Progenitor cell of endocrine pancreas (in vitro differentiated cells): ENCODE measurements at places on chromosomes 5 and 9. TPM values are rescaled to one million over a fixed set of nuclear protein-coding genes. Genes with fewer than 3 reads are reported as not detected.

GRCh38 chr9:70581955-70582350, 167.5 kb upstream of the KLF9 start:
- DNase-seq = no peak

- DNase-seq = peak; percentile 68
Observed at GRCh38 chr9:128098297-128099230, 29.0 kb downstream of the PTGES2 start.

- DNase-seq = no peak
Observed at GRCh38 chr9:111298111-111298510, 31.9 kb downstream of the OR2K2 start.

GRCh38 chr9:14424289-14424688, 110.3 kb upstream of the NFIB start:
- no peak for DNase-seq

DNA sequence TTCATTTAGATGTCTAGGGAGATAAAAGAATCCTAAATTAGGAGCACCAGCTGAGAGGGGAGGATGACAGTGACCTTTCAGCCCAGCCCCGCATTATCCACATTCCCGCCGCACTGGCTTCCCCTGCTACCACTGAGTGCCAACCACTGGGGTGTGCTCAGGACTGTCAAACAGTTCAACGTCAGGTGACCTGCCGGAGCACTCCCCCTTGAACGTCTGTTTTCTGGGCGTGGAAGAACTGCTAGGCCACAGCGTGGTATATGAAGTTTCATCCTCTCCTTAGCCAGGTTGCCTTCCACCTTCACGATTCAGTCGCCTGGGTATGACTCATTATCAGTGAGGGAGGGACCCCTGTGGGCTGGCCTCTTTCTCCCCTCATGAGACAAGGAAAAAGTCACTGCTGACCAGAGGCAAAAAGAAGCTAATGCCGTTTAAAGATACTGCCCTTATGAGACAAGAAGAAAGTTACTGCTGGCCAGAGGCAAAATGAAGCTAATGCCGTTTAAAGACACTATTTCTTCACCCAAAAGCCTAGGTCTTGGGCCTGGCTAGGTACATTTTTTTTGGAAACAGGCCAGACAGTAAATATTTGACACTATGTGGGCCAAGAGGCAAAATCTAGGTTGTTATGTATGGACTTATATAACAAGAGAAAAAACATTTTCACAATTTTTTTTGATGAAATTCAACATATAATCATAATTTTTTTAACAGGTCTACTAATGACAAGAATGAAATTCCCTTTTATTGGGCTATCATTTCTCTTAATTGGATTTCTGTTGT, 4.6 kb downstream of the NMRK1 start:
- DNase-seq = no peak

- no peak for DNase-seq
Observed at GRCh38 chr5:13975246-13975645, 30.8 kb upstream of the DNAH5 start.

- DNase-seq = peak; percentile 96
Observed at GRCh38 chr5:6712577-6713273, 507 bp upstream of the TENT4A start.

- no peak for DNase-seq
Observed at GRCh38 chr9:108181441-108181840, 674.3 kb downstream of the ACTL7B start.

DNA sequence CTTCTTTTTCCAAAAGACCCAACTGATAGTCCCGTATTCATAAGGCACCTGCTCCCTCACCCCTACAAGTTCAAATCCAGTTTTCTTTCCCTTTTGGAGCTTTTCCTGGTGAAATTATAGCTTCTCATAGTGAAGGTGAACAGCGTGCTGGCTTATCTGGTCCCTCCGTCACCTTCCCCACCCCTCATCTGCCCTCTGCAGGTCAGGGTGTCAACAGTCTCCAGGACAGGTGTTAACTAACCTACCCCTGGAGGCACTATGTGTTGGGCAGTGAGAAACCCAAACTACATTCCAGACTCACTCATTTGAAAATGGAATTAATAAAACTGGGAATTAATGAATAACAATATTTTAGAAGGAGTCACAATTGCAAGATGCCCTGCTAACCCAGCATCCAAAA, 109.0 kb upstream of the TAS2R1 start:
- no peak for DNase-seq

GRCh38 chr5:11672385-11673085, 231.7 kb downstream of the CTNND2 start:
- DNase-seq = no peak

DNA sequence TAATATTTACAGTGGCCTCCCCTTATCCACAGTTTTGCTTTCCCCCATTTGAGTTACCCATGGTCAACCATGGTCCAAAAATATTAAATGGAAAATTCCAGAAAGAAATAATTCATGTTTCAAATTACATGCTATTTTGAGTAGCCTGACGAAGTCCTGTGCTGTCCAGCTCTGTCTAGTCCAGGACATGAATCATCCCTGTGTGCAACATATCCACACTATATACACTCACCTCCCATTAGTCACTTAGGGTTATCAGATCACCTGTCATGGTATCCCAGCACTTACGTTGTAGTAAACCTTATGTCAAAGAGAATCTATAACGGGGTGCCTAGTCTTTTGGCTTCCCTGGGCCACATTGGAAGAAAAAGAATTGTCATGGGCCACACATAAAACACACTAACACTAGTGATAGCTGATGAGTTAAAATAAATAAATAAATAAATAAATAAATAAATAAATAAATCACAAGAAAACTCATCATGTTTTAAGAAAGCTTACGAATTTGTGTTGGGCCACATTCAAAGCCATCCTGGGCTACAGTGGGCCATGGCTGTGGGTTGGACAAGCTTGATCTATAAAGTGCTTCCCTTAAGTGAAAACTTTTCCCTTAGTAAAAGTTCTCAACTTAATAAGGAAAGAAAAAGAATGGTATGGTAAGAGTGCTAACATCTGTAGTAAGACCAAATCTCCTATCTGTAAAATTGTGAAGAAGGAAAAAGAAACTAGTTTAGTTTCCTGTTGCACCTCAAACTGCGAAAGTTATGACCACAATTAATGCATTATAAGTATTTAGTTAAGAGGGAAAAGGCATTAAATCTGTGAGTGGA, 15.9 kb upstream of the OMD start:
- DNase-seq = no peak

DNA sequence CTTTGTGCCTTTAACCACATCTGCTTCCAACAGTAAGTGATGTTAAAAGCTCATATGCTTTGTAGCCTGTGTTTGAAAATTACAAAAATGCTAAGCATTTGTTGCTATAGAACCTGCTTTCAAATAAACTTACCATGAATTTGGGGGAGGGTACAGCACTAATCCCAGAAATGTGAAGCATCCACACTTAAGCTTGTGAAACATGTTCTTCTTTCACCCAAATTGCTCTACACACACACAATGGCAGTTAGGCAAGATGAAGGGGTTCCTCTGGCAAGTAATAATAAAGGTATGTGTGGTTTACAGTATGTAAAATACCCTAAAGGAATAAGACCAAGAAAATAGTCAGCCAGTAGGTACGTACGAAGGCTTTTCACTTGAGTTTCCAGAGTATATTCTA, 165.6 kb downstream of the SMARCA2 start:
- no peak for DNase-seq

DNA sequence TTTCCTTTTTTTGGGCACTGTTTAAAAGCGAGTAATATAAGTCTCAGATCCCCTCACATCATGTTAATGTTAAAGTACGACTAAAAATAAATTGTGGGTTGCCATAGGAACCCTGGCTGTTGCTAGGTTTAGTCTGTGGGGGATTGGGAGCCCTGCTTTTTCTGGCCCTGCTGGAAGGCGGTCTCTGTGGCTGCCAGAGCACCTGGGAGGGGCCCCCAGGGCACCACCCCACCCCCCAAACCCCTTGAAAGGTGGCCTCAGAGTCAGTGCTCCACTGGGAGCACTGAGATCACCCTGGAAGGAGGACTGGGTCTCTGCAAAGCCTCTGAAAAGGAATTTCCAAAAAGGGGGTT, 66.2 kb upstream of the NEURL1B start:
- DNase-seq = no peak

DNA sequence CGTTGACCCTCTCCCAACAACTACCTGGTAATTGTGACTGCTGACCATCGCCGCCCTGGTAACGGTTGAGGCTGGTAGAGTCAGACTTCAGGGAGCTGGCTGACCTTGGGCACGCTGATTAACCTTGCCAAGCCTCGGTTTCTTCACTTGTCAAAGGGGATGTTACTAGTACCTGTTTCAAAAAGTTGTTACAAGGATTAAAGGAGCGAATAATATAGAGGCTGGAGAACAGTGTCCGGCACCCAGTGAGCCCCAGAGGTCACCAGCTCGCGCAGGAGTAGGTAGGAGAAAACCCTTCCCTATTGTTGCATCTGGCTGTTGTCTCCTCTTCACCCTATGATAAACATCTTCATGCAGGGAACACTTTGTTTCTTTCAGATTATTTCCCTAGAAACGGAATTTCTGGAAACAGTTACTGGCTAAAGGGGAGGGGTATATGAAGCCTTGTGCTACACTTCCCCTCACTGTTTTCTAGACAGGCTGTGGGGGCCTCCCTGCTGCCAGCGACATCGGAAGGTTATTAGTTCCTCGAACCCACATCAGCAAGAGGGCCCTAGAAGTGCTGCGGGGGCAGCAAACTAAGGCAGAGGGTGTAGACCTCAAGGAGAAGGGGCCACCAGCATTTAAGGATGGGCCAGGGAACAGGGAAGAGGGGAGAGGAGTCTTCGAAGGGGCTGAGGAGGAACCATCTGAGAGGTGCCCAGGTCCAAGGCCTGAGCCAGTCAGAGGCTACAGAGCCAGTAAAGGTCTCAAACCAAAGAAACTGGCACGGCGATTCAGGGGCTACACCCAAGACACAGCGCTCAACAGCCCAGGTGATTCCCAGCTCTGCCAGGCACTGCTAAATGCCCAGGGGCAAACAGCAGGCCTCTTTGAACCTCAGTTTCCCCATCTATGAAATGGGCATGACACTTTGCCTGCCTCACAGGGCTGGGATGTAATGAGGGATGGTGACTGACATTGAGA, 37.6 kb downstream of the HRH2 start:
- DNase-seq = no peak

DNA sequence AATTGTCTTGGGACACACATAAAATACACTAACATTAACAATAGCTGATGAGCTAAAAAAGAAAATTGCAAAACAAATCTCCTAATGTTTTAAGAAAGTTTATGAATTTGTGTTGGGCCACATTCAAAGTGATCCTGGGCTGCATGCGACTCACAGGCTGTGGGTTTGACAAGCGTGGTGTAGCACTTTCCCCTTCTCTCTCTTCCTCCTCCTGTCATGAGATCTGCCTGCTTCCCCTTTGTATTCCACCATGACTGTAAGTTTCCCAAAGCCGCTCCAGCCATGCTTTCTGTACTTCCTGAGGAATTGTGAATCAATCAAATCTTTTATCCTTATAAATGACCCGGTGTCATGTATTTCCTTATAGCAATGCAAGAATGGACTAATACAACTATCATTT, 178.0 kb downstream of the TLR4 start:
- no peak for DNase-seq

GRCh38 chr5:72246954-72247442, 73.0 kb downstream of the MRPS27 start:
- DNase-seq = no peak

DNA sequence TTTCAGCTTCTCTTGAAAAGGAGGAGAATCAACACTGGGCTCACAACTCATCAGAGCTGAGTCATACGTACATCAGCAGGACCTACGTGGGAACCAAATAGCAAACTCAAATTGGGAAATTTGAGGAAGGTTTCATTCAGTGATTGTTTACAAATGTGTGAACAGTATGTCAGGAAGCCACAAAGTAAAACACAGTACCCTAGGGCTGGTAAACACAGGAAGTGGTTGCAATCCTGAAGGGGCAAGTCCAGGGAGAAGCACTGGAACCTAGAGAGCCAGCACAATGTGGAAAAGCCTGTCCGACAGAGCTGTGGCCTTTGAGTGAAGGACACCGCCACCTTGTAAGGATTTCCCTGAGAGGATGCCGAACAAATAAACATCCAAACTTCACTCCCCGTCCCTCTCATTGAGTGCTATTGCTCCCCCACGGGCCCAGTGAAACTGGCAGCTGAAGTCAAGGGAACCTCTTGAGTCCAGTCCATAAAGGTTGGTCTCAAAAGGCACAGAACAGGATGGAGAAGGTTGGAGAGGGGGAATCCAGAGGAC, 26.7 kb upstream of the RICTOR start:
- no peak for DNase-seq

DNA sequence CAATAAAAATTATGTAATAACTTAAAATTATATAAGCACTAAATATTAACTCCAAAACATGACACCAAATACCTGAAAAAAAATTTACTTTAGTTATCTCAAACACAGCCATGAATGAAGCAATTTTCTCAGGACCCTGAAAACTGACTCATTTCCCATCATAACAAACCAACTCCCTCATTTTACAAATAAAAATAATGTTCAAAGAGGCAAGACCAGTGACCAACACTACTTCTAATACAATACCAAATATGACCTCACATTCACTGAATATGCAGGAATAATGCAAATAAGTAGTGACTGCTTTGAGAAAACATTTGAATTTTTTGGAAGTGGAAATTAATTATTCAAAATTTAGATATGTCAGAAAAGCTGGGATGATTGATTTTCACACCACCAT, 21.6 kb downstream of the FBLL1 start:
- DNase-seq = no peak

DNA sequence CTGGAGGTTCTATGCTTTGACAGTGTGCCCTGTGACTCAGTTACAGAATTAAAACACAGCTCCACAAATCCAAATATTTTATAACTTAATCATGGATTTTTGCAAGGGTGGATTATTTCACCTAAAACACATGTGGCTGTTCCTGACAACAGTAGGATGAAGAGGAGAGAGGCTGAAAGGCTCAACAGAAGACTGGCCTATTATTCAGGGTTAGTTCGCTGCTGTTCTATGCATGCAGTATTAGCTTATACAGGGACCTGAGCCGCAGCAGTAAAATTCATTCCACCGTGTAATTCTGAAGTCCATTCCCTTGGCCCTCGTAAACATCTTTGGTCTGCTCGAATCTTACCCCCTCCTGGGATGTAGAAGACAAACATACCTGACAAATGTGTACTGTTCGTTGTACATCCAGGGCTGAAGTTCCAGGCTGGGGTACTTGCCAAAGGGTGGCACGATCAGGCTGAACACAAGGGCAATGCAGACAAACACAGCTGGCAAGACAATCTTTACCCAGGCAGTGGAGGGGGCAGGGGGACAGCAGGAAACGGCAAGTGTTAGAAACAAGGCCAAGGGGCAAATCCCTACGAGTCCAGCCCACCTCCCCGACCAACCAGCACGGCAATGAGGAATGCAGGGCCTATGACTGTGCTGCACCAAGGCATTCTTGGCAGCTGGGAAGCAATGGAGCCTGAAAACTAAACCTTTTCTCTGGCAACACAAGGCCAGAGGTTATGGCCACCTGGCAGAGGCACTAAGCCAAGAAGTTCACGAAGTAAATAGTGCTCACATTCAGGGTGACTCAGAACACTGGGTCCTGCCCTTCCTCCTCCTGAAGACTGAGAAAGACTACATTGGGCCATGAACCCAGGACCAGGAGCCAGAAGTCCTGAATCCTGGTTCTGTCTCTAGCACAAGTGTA, 46.8 kb downstream of the NIPSNAP3B start:
- no peak for DNase-seq

Gene IGFBPL1
- 4.7 and 5.1 TPM in 2 replicates for total RNA-seq

Gene IL4
- not detected in 2 replicates for total RNA-seq

Gene FGFR4
- total RNA-seq = 244 and 258 TPM in 2 replicates

Gene SLC27A6
- total RNA-seq = 1.5 and 2.1 TPM in 2 replicates

Gene DNAI1
- total RNA-seq = 1.2 and 3.5 TPM in 2 replicates

Gene DBH
- total RNA-seq = not detected in 2 replicates

Gene FGF10
- 2.4 and 2.7 TPM in 2 replicates for total RNA-seq

Gene BTNL3
- not detected in 2 replicates for total RNA-seq

Gene DMRT1
- not detected in 2 replicates for total RNA-seq

Gene DNLZ
- 16.2 and 18.4 TPM in 2 replicates for total RNA-seq

Gene TRUB2
- 29.2 and 31.6 TPM in 2 replicates for total RNA-seq

Gene MLLT3
- total RNA-seq = 23.8 and 25.8 TPM in 2 replicates

Gene TNIP1
- 53.8 and 55.0 TPM in 2 replicates for total RNA-seq
